T-helper 17 cell (primary cell): ENCODE measurements at places on chromosomes 2 and 18. TPM values are rescaled to one million over a fixed set of nuclear protein-coding genes. Genes with fewer than 3 reads are reported as not detected.

SLC38A11 gene
- total RNA-seq: not detected

COX7A2L gene
- total RNA-seq: 55.3 TPM

PNO1 gene
- total RNA-seq: 26.4 TPM

GTF2A1L gene
- not detected for total RNA-seq

MAPRE2 gene
- total RNA-seq: 111 TPM

GATA6 gene
- total RNA-seq: not detected

ARHGEF33 gene
- total RNA-seq: not detected

PRKAG3 gene
- not detected for total RNA-seq

E2F6 gene
- 4.4 TPM for total RNA-seq

PLEK gene
- total RNA-seq: 18.0 TPM

DNA sequence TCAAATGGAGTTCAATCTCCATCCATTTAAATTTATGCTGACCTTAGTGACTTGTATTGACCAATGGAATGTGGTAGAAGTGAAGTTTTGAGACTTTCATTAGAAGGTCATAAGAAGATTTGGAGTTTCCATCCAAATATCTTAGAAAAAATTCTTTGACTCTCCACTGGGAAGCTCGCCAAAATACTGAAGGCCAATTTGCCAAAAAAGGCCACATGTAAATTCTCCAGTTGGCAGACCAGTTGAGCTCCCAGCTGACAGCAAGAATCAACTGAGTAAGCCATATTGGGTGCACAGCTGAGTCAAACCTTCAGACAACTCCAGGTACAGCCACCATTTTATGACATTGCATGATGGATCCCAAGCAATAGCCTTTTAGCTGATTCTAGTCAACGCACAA is 228.3 kb upstream of the SETBP1 start:
- DNase-seq: no peak

- no peak for DNase-seq
Measured at GRCh38 chr2:9240745-9241144, 34.1 kb downstream of the ASAP2 start.

GRCh38 chr2:133247631-133248030 is 320.6 kb downstream of the NCKAP5 start:
- DNase-seq: no peak

DNA sequence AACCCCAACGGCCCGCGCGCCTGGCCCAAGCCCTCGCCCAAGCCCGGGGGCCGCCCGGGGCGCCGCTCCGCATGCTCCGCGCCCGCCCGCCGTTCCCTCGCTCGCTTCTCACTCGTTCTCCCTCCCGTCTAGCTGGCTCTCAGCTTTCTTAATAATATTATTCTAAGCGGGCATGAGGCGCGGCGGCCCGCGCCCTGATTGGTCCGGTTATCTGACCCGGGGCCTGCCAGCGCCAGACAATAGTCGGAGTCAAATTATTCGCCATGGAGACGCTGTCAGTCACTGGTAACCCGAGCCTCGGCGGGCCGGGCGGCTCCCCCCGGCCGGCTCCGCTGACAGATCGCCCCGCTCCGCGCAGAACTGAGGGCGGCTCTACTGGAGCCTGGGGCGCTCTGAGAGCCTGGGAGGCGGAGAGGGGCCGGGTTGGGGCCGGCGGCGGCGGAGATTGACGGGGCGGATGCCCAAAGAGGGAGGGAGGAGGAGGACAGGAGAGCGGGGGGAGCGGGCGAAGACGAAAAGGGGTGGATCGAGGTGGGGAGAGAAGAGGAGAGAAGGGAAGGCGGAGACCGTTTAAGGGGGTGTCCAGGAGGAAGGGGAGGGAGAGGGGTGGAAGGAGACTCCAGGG is at the start of gene SIX2:
SIX2 (minus strand) TSS at position 150 of the 625 bp plus-strand sequence. CDS start 342 bp downstream, outside the sequence.
- no peak for DNase-seq

- DNase-seq: no peak
Measured at GRCh38 chr18:48656582-48656981, 117.8 kb downstream of the CTIF start.

- no peak for DNase-seq
Measured at GRCh38 chr2:97911206-97911921, 84.4 kb downstream of the TMEM131 start.

DNA sequence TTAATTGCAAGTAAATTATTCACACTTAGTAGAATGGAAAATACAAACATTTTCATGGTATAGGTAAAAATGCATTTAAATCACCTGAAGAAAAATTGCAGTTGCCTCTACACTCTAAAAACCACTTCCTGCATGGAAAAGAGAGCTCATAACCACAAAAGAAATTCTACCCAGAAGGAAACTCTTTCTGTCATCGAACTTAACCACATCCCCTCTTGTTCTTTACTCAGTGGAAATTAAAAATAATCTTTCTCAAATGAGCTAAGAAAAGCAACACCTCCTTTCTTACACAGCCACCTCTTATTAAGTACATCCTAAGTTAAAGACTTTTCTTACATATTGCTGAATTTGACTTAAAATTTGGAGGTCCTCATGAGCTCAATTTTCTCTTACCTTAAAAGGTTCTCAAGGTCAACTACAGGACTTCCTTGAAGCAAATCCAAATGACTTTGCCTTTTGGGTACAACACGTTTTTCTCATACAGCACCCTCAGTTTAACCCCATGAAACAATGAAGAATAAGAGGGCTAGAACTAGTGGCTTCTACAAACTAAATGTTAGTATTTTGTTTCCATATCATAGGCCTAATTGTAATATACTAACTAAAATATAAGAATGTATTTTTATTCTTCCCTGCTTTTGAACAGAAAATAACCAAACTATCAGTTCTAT is 109.1 kb upstream of the CRIM1 start:
- no peak for DNase-seq

DNA sequence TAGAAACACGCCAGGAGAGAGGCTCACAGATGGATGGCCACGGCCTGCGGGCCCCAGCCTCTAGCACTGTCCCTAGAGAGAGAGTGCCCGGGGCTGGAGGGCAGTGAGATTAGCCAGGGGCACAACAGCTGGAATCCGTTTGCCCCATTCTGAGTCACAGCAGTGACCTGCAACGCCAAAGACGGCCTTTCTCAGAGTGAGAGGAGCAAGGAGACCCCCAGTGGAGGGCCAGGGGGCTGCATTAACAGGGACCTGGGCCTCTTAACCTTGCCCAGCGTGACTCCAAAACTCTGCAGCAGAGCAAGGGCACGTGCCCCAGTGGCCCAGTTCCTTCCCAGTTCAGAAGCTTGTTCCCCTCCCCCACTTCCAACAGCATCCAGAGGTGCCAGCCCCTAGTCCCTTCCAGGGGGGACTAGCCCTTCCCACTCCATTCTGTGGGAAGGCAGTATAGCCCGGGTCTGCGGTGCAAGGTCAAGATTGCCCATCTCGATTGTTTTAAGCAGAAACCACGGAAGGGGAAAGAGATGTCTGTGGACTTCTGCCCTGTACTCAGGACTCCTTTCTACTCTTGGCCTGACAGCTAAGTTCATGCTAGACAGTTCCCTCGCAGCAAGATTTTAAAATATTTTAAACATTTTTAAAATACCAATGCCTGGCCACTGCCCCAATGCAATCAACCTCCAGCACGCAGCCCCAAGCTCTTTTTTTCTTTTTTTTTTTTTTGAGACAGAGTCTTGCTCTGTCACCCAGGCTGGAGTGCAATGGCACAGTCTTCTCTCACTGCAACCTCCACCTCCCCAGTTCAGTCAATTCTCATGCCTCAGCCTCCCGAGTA is 50.9 kb upstream of the BIN1 start:
- no peak for DNase-seq

DNA sequence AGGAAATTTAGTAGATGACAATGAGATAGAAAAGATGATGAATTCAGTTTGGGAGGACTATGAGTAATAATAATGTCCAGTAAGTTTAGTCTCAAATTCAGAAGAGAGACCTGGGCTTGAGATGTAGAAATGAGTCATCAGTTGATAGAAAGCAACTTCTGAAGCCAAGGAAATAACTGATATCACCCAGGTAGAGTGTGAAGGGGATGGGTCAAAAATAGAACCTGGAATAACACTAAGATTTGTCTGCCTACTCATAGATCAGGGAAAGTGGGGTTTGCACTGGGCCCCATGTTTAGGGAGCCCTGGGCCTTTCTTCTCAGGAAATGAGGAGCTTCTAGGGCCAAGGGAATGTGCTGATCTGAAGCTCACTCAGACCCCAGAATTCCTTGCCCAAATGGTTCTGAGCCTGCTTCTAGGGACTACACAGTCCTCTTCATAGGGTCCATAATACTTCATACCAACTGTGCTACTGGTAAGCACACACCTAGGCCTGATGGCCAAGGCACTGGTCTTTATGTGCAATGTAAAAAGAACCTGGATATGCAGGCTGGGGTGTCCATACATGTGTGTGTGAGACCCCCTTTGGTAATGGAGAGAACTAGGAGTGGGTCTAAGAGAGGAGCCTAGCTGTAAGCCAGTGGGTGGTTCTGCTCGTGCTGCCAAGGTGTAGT is 141.2 kb downstream of the IKZF2 start:
- DNase-seq: no peak

DNA sequence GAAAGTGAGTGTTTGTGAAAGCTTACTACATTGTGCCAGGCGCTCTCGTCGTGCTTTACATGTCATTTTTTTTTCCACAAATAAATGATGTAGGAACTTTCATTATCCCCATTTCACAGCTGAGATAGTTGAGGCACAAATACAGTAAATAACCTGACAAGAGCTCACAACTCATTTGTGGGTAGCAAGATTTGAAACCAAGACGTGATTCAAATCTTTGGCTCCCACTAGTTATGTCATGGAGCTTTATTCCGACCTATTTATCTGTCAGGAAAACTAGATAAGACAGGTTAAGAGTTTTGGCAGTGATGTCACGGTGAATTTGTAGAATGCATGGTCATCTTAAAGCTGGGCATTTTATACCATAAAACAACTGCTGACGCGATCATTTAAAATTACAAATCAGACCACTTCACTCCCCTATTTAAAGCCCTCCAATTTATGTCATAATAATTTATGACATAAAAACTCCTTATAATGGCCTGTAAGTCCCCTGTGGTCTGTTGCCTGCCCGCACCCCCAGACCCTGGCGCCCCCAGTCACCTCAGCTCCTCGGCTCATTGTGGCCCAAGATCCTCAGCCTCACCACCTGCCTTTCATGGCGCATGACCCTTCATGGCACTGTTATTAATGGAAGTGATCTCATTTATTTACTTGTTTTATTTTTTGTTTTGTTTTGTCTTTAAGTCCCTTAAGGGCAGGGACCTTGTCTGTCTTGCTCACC is 678 bp upstream of the ZNF24 start:
- no peak for DNase-seq

GRCh38 chr2:26630669-26631360 is 10.4 kb downstream of the CIB4 start:
- DNase-seq: no peak

- DNase-seq: no peak
Measured at GRCh38 chr2:129070663-129071062, 752.0 kb upstream of the HS6ST1 start.

DNA sequence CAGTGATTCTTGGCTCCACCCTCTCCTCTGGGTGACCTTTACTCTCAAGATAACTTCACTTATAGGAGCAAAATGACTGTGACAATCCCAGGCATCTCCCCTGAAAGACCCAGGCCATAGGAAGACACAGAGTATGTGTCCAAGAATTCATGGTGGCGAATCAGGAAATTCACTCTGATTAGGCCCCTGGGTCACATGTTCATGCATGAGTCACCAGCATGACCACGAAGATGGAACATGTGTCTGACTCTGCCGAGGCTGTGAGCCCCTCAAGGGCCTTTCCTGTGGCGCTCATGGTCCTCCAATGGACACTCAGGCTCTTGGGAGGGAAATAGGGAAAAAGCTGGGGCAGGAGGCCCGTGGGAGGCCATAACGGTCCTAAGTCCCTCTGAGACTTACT is 74.0 kb upstream of the TEX51 start:
- DNase-seq: no peak

DNA sequence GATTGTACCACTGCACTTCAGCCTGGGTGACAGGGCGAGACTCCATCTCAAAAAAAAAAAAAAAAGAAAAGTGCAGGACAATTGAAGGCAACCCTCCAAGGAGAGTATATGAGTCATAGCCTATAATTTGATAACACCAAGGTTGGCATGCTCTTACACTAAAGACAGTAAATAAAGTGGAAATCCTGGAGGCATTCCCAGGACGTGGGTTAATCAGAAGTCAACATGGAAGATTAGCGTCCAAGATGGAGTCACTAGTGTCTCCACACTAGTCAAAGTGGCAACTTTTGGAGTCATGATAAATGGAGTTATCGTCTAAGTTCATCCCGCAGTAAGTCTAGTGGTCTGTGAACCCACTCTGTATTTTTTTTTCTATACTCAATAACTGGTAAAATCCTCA is 21.2 kb upstream of the UGGT1 start:
- DNase-seq: no peak

- DNase-seq: no peak
Measured at GRCh38 chr18:79411614-79412526, 16.1 kb downstream of the NFATC1 start.

DNA sequence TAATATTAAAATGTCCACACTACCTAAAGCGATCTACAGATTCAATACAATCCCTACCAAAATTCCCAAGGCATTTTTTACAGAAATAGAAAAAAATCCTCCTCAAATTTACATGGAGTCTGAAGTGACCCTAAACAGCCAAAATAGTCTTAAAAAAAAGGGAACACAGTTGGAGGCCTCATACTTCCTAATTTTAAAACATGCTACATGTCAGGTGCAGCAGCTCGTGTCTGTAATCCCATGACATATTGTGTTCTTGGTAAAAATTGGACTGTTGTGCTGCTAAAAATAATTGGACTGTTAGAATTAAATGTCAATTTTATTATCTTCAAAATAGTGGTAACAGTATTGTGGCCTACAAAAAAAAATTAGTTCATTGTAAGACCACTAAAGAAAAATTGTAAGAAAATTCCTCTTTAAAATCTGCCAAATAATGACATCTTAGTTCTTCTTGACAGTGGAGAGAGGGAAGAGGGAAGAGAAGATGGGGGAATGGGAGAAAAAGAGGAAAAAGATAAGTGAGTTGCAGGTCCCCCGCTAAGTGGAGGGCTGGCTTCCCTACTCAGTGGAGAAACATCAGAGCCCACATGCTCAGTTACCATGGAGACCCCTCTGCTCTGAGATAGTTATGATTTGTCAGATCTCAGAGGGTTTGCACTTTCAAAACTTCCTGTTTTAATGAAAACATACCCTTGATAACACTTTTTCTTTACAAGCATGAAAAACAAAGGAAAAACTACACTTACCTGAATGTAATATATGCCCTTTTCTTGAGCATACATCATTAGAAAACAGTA is 46.5 kb downstream of the UNC50 start:
- no peak for DNase-seq

- DNase-seq: no peak
Measured at GRCh38 chr2:16214861-16215260, 274.5 kb downstream of the MYCN start.
